Type B pancreatic cell (in vitro differentiated cells): ENCODE measurements at places on chromosomes 7 and 10. TPM values are rescaled to one million over a fixed set of nuclear protein-coding genes. Genes with fewer than 3 reads are reported as not detected.

- no peak overlapping the region for H3K4me3 ChIP-seq
- no peaks in the 10 kb centered on the region for H3K27me3 ChIP-seq
- H3K27ac ChIP-seq, result no peak overlapping the region
- peaks cover 34% of the 10 kb centered on the region for H3K36me3 ChIP-seq
- peaks cover 3% of the 10 kb centered on the region for H3K4me1 ChIP-seq
These were observed 35.6 kb downstream of the POLL start for GRCh38 chr10:101552442-101552841.

DNA sequence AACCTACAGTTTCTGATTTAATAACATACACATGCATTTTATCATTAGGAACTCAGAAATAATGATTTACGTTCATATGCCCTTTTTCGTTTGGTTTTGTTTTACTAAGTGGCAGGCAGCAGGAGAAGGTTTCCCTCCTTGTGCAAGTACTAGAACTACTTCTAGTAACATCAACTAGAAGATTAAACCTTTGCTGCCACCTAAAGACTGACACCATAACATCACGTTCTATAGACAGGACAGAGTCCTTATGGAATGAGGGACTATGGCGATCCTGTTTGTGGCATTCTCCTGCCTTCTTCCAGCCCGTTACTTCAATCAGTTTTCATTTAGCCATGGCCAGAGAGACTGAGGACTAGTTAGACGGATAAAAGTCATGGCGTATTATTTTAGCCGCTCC is 53.2 kb downstream of the GAD2 start:
- peaks cover 13% of the 10 kb centered on the region for H3K27me3 ChIP-seq
- H3K27ac ChIP-seq, result no peak overlapping the region
- H3K4me3 ChIP-seq, result no peak overlapping the region
- no peak for DNase-seq

DNA sequence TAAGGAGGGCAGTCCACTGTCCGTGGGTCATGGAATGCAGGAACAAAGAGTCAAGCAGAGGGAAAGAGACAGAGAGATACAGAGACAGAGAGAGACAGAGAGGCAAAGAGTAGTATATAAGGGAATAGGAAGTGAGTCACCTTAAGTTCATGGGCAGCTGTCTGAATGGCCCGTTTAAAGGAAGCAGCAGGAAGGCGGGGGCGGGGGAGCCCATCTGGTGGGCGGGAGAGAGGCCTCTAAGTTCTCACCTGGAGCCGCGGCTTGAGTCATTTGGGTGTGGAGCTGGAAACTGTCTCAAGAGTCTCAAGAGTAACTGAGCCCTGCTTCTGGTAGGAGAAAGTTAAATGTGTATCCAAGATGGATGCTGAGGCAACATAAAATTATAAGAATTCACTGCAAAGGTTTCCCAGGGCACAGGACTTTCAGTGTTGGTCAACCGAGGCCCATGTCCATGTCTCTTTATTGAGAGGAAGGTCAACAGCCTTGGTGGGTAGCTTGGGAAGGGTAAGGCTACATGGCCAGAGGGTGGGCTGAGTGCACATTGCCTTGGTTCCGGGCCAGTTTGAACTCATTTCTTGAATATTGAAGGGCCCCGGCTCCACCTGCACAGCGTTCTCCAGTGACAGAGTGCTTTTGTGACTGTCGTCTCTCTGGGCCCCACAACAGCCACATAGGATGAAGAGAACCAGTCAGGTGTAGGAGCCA is 85.5 kb upstream of the CACUL1 start:
- no peak for DNase-seq
- H3K4me3 ChIP-seq, result no peak overlapping the region
- H3K27me3 ChIP-seq, result peaks cover 3% of the 10 kb centered on the region
- peaks cover 8% of the 10 kb centered on the region for H3K4me1 ChIP-seq
- H3K36me3 ChIP-seq, result no peaks in the 10 kb centered on the region
- H3K27ac ChIP-seq, result no peak overlapping the region

- H3K27ac ChIP-seq, result no peak overlapping the region
- H3K4me1 ChIP-seq, result no peaks in the 10 kb centered on the region
- peaks cover 19% of the 10 kb centered on the region for H3K36me3 ChIP-seq
These were observed 16.8 kb downstream of the CALU start for GRCh38 chr7:128755819-128756476.

GRCh38 chr7:22639396-22639795 is 87.6 kb upstream of the IL6 start:
- no peaks in the 10 kb centered on the region for H3K36me3 ChIP-seq
- no peak overlapping the region for H3K4me3 ChIP-seq
- no peak overlapping the region for H3K27ac ChIP-seq
- H3K4me1 ChIP-seq, result no peaks in the 10 kb centered on the region
- no peak for DNase-seq

- H3K4me1 ChIP-seq, result no peaks in the 10 kb centered on the region
- no peak for DNase-seq
- no peak overlapping the region for H3K4me3 ChIP-seq
These were observed 101.4 kb downstream of the CREM start for GRCh38 chr10:35228058-35228457.

- peaks cover 32% of the 10 kb centered on the region for H3K27me3 ChIP-seq
- no peak for DNase-seq
- H3K36me3 ChIP-seq, result no peaks in the 10 kb centered on the region
- H3K4me3 ChIP-seq, result no peak overlapping the region
- no peak overlapping the region for H3K27ac ChIP-seq
- no peaks in the 10 kb centered on the region for H3K4me1 ChIP-seq
These were observed 35.8 kb downstream of the SLC26A4 start for GRCh38 chr7:107696330-107696946.

- H3K4me3 ChIP-seq, result no peak overlapping the region
- H3K27ac ChIP-seq, result no peak overlapping the region
- no peak for DNase-seq
- H3K4me1 ChIP-seq, result no peaks in the 10 kb centered on the region
- no peaks in the 10 kb centered on the region for H3K27me3 ChIP-seq
These were observed 38.8 kb downstream of the PRPS1L1 start for GRCh38 chr7:17988858-17989257.

- H3K36me3 ChIP-seq, result no peaks in the 10 kb centered on the region
- peaks cover 17% of the 10 kb centered on the region for H3K4me1 ChIP-seq
- no peak overlapping the region for H3K4me3 ChIP-seq
- DNase-seq, result no peak
- H3K27ac ChIP-seq, result no peak overlapping the region
These were observed 256.8 kb downstream of the CELF2 start for GRCh38 chr10:11274452-11274851.

DNA sequence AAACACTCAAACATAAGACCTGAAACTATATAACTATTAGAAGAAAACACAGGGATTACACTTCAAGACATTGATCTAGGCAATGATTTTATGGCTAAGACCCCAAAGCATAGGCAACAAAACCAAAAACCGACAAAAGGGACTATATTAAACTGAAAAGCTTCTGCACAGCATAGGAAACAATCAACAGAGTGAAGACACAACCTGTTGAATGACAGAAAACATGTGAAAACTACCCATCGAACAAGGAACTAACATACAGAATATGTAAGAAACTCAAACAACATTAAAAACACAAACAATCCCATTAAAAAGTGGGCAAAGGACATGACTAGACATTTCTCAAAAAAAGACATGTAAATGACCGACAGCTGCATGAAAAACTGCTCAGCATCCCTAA is 109.0 kb downstream of the ALOX5 start:
- peaks cover 12% of the 10 kb centered on the region for H3K36me3 ChIP-seq
- no peak for DNase-seq
- H3K27ac ChIP-seq, result no peak overlapping the region
- H3K4me1 ChIP-seq, result no peaks in the 10 kb centered on the region
- H3K4me3 ChIP-seq, result no peak overlapping the region

GRCh38 chr10:43665054-43665453 is 16.4 kb upstream of the ZNF32 start:
- H3K4me3 ChIP-seq, result no peak overlapping the region
- H3K27ac ChIP-seq, result no peak overlapping the region
- no peaks in the 10 kb centered on the region for H3K36me3 ChIP-seq
- H3K4me1 ChIP-seq, result no peaks in the 10 kb centered on the region
- peaks cover 46% of the 10 kb centered on the region for H3K27me3 ChIP-seq

- no peak for DNase-seq
- peaks cover 6% of the 10 kb centered on the region for H3K4me1 ChIP-seq
- no peaks in the 10 kb centered on the region for H3K36me3 ChIP-seq
- peaks cover 7% of the 10 kb centered on the region for H3K27me3 ChIP-seq
- no peak overlapping the region for H3K27ac ChIP-seq
These were observed 49.0 kb upstream of the TARP start for GRCh38 chr7:38322461-38322860.

WIPF3 gene
- 1.7 TPM in 2 replicates for total RNA-seq

GALNT17 gene
- total RNA-seq, result 20.2 and 21.9 TPM in 2 replicates

GBX1 gene
- total RNA-seq, result 0.26 and 0.41 TPM in 2 replicates

AKR1C2 gene
- total RNA-seq, result 87.5 and 289 TPM in 2 replicates

SPDYE1 gene
- not detected in 2 replicates for total RNA-seq

FAM20C gene
- 17.4 and 18.1 TPM in 2 replicates for total RNA-seq
